Uterus (tissue), 4 donors: ENCODE measurements at places on chromosomes 3 and 15. TPM values are rescaled to one million over a fixed set of nuclear protein-coding genes. Genes with fewer than 3 reads are reported as not detected.

Gene ARGFX
- total RNA-seq, result not detected

Gene LDHAL6B
- not detected for total RNA-seq

Gene CX3CR1
- total RNA-seq, result 1.1 TPM

Gene NUSAP1
- 1.0 TPM for total RNA-seq

Gene PAQR5
- total RNA-seq, result 0.28 TPM

Gene CCDC54
- not detected for total RNA-seq

Gene STXBP5L
- 2.6 TPM for total RNA-seq

Gene FGF7
- 113 TPM for total RNA-seq

DNA sequence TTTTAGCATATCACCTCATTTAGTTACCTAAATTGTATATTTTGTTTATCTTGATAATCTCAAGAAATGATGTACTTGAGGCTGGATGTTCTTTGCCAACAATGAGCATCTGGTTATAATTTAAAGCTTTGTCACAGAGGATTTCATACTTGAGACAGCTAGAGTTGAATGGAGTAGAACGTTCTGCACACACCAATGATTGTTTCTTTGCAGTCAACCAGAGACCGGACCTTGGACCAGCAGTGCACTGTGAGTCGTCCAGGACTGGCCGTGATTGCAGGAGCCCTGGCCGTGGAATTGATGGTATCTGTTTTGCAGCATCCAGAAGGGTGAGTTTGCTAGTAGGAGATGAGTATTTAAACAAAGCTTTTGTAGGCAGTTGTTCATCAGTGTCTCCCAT, 90.4 kb downstream of the ATG7 start:
- H3K27me3 ChIP-seq, result no peaks in the 10 kb centered on the region
- no peak overlapping the region for H3K27ac ChIP-seq
- no peak for DNase-seq
- no peaks in the 10 kb centered on the region for H3K4me1 ChIP-seq
- H3K36me3 ChIP-seq, result no peaks in the 10 kb centered on the region
- H3K4me3 ChIP-seq, result no peak overlapping the region

DNA sequence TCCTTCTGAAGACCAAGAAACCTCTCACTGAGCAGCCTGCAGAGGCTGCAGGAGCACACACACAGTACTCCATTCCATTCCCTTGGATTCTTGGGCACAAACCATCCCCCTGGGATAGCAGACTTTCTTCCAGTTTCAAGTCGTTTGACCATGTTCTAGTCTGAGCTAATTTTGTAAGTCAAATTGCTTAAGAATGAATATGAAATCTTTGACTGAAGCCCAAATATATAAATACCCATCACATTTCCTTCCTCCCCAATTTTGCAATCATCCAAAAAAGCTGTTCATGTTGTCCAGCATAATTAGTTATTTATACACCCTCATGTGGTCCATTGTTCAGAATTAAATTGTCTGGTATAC, 231.2 kb upstream of the TPRG1 start:
- H3K27ac ChIP-seq, result peak overlapping the region; percentile 38
- H3K4me1 ChIP-seq, result no peaks in the 10 kb centered on the region
- H3K4me3 ChIP-seq, result no peak overlapping the region

DNA sequence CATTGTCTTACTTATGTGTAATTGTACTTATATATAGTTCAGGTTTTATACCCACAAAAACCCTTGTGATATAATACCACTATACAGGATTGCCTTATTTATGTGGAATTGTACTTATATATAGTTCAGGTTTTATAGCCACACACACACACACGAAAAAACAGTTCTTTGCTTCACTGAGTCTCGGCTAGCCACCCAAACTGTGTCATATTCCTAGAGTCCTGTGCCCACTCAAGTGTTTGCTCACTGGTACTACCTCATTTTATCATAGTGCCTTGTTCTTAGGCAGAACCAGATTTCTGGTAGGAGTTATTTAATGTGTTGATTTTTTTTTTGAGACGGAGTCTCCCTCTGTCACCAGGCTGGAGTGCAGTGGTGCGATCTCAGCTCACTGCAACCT, 12.5 kb downstream of the RASA2 start:
- H3K27ac ChIP-seq, result no peak overlapping the region
- no peaks in the 10 kb centered on the region for H3K27me3 ChIP-seq
- no peaks in the 10 kb centered on the region for H3K4me1 ChIP-seq

- no peak overlapping the region for H3K27ac ChIP-seq
- H3K4me3 ChIP-seq, result no peak overlapping the region
- no peaks in the 10 kb centered on the region for H3K4me1 ChIP-seq
These were observed 299.5 kb downstream of the ZBTB20 start for GRCh38 chr3:114847564-114847963.

DNA sequence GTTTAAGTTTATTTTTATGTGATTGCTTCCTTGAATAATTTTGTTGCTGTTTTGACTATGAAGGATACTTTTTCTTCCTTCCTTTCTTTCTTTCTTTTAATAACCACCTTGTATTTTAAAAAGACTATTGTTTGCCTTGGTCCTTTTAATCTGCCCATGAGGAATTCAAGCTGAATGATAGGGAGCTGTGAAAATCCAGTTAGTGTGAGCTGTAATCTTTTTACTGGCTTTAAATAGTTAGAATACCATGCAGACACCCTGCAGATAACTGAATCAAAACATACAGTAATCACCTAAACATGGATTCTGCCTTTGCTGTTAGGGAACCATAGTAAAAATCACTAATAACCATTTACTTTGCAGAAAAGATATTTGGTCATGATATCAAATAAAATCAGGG, 110.7 kb downstream of the RSRC1 start:
- no peak overlapping the region for H3K4me3 ChIP-seq
- H3K27me3 ChIP-seq, result no peaks in the 10 kb centered on the region
- no peak for DNase-seq
- no peaks in the 10 kb centered on the region for H3K36me3 ChIP-seq
- H3K4me1 ChIP-seq, result no peaks in the 10 kb centered on the region
- H3K27ac ChIP-seq, result no peak overlapping the region

DNA sequence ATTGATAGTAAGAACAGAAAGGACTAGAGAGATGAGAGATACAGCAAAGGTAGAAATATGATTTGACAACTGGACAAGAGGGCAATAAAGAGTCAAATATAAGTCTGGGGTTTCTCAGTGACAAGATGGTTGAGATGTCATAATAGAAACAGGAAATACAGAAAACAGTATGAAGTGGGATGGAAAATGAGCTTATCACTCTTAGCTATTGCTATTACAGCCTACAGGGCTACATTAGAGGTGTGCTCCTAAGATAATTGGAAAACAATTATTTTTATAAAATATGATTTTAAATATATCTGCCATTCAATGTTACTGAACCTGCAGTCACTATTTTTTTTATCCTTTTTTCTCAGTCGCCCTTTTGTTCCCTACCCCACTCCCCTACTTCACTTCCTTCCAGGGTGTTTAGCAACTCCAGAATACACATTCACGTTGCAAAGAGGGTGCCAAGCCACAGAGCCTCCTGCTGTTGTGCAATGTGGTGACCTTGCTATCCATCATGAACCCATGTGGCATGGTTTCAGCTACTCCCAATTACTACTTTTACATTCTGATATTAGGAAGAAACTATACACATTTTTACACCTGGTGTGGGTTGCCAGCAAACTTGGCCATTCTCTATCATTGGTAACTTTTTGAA, 6.0 kb downstream of the NRG4 start:
- no peaks in the 10 kb centered on the region for H3K27me3 ChIP-seq
- H3K36me3 ChIP-seq, result no peaks in the 10 kb centered on the region
- no peak for DNase-seq
- H3K4me3 ChIP-seq, result no peak overlapping the region
- H3K4me1 ChIP-seq, result no peaks in the 10 kb centered on the region

- no peaks in the 10 kb centered on the region for H3K27me3 ChIP-seq
- no peaks in the 10 kb centered on the region for H3K36me3 ChIP-seq
- H3K27ac ChIP-seq, result no peak overlapping the region
- no peaks in the 10 kb centered on the region for H3K4me1 ChIP-seq
These were observed 91.2 kb downstream of the SENP2 start for GRCh38 chr3:185677146-185677829.

- no peak overlapping the region for H3K4me3 ChIP-seq
- H3K4me1 ChIP-seq, result no peaks in the 10 kb centered on the region
- H3K36me3 ChIP-seq, result no peaks in the 10 kb centered on the region
These were observed 242.3 kb upstream of the ROBO1 start for GRCh38 chr3:80010021-80010571.

DNA sequence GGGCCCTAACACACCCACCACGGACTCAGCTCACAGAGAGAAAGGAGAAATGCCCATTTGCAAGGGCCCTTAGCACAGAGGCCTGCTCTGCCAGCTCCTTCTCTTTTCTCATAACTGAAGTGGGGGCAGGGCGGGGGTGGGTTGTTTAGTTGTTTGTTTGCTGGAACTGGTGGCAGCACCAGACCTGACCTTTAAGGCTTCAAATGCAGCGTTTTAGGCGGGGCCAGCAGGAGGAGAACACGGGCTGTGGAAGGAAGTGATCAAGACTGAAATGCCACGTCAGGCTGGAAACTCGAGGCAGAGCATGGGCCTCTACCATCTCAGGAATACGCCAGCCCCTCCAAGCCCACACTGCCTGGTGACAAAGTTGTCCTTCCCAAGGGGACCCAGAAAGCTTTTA, 9.3 kb downstream of the CACNA2D2 start:
- no peaks in the 10 kb centered on the region for H3K36me3 ChIP-seq
- H3K27ac ChIP-seq, result no peak overlapping the region
- H3K27me3 ChIP-seq, result no peaks in the 10 kb centered on the region
- no peak for DNase-seq
- no peaks in the 10 kb centered on the region for H3K4me1 ChIP-seq
- H3K4me3 ChIP-seq, result no peak overlapping the region

DNA sequence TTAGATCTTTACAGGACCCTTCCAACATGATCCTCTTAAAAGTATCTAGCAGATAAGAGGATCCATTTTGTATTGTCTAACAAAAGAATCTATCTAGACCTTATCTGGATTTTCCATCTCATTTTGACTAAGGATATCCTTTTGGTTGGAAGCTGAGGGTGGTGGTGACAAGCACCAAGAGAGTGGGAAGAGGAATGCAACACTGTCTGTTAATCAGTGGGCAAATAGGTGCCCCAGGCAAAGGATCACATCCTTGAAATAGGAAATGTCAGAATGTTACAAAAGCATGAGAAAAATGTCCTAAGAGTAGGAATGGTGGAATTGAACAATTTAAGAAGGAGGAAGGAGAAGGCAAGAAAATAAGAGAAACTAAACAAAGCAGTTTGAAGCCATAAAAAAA, 420.7 kb upstream of the CNTN3 start:
- H3K36me3 ChIP-seq, result no peaks in the 10 kb centered on the region
- no peak overlapping the region for H3K4me3 ChIP-seq
- no peaks in the 10 kb centered on the region for H3K27me3 ChIP-seq
- no peak for DNase-seq

DNA sequence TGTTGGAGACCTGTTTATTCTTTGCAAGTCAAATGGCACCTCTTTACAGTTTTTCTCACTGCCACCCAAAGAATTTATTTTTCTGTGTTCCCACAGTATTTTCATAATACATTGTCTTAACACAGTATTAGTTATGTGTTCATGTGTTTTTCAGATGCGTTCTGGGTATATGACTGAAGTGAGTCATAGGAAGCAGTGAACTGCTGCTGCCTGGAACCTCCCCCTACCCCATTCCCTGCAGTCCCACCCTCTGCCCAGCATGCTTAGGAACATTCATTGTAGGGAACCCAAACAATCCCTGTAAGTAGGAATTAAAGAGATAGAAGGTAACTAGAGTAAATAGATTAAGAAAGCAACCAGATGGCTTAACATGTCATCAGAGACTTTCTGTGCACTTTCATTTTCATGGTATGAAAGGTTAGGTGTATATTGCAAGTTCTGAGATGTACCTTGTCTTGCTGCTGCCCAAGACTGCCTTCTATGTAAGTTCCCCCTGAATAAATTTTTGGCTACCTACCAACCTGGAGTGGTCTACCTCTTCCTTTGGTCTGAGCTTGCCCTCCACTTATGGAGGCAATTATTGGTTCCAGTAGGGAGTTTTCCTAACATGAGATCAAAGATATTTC, 21.9 kb upstream of the SQOR start:
- H3K36me3 ChIP-seq, result no peaks in the 10 kb centered on the region
- no peaks in the 10 kb centered on the region for H3K4me1 ChIP-seq
- no peak overlapping the region for H3K27ac ChIP-seq
- no peak for DNase-seq
- no peak overlapping the region for H3K4me3 ChIP-seq

DNA sequence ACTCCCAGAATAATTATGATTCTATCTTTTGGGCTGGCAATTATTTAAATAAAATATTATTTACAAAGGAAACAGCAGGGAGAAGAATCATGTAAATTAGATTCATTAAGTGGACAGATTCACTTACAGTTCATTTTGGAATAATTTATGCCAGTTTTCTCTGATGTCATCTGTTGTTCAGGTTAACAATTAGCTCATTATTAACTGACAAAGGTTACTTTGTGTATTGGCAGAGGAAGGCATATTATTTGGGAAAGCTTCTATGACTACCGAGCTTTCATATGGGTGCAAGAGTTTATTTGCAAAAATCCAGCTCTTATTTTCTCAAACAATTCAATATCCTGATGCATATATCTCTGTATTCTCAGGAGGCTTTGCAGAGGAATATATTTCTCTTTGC, 224.4 kb downstream of the CHST2 start:
- H3K27me3 ChIP-seq, result no peaks in the 10 kb centered on the region
- no peak overlapping the region for H3K27ac ChIP-seq
- no peak overlapping the region for H3K4me3 ChIP-seq
- no peak for DNase-seq
- H3K4me1 ChIP-seq, result no peaks in the 10 kb centered on the region

GRCh38 chr3:175737646-175738572, 878.8 kb downstream of the NAALADL2 start:
- H3K27ac ChIP-seq, result no peak overlapping the region
- H3K4me3 ChIP-seq, result no peak overlapping the region
- H3K4me1 ChIP-seq, result no peaks in the 10 kb centered on the region
- H3K36me3 ChIP-seq, result no peaks in the 10 kb centered on the region
- H3K27me3 ChIP-seq, result no peaks in the 10 kb centered on the region

DNA sequence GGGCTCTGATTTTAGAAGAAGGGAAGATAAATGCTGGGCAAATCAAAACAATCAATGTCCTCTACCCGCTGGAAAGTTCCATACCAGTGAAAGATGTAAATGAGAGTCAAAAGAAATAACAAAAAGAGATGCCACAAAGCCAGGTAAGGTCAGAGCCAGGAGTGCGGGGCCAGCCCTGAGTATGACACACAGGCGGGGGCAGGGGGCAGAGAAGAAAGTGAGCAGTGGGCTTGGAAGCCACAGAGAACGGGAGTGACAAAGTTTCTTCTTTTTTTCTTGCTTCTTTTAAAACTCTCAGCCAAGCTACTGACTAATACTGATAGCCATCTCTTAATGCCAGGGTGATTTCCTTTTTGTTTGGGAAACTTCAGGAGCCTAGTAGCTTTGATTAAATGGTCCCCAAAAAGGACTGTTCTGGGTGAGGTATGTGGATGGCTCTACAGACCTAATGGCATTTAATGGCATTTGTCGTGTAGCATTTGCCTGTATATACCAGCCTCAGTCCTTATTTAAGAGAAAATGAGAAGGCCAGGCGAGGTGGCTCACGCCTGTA, 23.1 kb upstream of the TSEN2 start:
- no peaks in the 10 kb centered on the region for H3K36me3 ChIP-seq
- H3K27me3 ChIP-seq, result no peaks in the 10 kb centered on the region
- H3K4me3 ChIP-seq, result no peak overlapping the region
- DNase-seq, result no peak
